NCI-H345 (cell line): ENCODE measurements at places on chromosomes 6 and 20.

- DNase-seq, result no peak
Observed at GRCh38 chr6:31979238-31979898, 2.5 kb upstream of the C4A start.

DNA sequence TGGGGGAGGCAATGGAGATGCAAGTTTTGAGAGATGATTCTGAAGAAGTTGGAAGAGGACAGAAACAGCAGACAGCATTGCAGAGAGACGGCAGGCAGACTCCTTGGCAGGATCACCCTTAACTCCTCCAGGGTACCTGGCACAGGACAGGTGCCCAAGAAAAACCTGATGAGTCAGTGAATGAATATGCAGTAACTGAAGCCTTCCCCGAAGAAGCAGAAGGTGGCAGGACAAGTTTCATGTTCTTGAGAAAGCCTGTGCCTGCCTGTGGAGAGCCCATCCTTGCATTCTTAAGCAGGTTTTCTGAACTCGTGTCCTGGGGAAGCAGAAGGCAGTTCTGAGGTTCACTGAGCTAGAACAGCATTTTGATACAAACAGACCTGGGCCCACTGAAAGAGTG, 79.6 kb upstream of the SASH1 start:
- DNase-seq, result no peak

DNA sequence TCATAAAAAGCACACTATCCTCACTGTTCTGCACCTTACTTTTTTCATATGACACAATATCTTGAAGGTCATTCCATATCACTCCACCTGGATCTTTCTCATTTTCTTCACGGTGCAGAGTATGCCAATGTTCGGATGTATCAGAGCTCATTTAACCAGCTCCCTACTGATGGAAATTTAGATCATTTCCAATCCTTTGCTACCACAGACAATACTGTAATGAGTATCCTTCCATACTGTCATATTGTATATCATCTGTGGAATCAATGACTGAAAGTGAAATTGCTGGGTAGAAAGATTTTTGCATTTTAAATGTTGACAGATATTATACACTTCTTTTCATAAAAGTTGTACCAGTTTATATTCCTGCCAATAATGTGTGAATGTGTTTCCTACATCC, 2.2 kb upstream of the RAB44 start:
- DNase-seq, result no peak

- no peak for DNase-seq
Observed at GRCh38 chr20:10805764-10806163, 132.0 kb upstream of the JAG1 start.

GRCh38 chr20:63082308-63082938, 75.7 kb upstream of the BHLHE23 start:
- DNase-seq, result no peak

DNA sequence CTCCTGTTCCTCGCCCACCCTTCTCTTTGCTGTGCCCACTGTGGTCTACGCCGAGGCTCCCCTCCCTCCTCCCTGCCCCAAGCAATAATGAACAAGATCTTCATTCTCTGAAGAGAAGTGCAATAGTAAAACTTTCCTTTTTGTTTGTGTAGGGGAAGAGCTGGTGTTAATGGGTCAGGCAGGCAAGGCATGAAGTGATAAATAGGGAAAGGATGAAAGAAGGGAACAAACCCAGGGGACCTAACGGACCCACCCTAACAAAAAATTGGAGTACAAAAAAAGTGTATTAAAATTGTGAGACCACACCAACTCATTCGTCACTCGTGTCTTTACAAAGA, 66.9 kb downstream of the ZBTB2 start:
- DNase-seq, result no peak

DNA sequence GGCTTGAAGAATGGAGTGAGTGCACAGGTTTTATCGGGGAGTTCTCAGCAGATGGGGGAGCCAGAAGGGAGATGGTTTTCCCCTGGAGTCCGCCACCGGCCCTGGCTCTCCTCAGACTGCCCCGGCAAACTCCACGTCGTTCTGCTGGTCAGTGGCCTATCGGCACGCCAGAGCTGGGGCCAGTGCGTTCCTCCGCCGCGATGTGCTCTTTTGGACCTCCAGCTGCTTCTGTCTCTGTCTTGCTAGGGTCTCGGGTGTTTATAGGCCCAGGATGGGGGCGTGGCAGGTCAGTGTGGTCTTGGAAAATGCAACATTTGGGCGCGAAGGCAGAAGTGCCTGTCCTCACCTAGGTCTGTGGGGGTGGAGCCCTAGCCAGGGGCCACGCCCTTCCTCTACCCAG, 53.0 kb upstream of the ADTRP start:
- DNase-seq, result no peak

- DNase-seq, result no peak
Observed at GRCh38 chr20:35527122-35527769, 2.2 kb downstream of the C20orf173 start.

DNA sequence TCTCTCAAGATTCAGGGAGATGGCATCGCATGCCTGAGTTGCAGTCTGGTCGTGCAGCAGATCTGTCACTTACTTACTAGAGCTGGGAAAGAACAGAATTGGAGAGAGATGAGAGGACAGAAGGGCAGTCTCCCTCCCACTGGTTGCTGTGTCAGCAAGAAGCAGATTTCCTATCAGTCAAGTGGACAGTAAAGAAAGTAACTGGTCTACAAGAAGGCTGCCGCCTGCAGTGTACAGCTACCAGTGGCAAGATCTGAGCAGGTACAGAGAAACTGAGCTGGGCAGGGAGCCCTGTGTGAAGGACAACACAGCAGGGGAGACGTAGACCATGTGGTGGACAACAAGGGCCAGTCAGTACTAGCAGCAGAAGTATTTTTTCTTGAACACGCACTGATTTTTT, 49.5 kb upstream of the PCSK2 start:
- DNase-seq, result no peak

GRCh38 chr6:76465410-76465809, 392.9 kb upstream of the IMPG1 start:
- no peak for DNase-seq

- no peak for DNase-seq
Observed at GRCh38 chr6:107355659-107356058, 103.7 kb downstream of the PDSS2 start.

GRCh38 chr6:43524483-43524961, 7.6 kb downstream of the POLR1C start:
- DNase-seq, result no peak

DNA sequence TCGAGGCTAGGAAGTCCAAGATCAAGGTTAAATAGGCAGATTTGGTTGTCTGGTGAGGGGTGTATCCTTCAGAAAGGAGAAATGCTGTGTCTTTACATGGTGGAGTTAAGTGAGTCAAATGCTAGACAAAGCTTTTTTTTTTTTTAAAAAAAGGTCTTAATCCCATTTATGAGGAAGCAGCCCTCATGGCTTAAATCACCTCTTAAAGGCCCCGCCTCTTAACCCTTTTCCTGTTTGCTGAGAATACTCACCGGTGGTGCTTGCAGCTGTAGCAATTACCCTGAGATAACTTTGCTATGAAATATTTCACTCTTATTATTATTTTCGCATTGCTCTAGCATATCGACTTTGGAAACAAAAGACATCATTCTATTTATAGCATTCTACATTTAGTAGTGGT, 30.8 kb downstream of the FBXO30 start:
- DNase-seq, result no peak

GRCh38 chr20:44018259-44018941, 103.7 kb downstream of the TOX2 start:
- peak; percentile 99 for DNase-seq

GRCh38 chr6:158411998-158412397, 99.7 kb downstream of the TULP4 start:
- no peak for DNase-seq

- DNase-seq, result no peak
Observed at GRCh38 chr6:10599046-10599445, 77.9 kb downstream of the GCNT2 start.

- no peak for DNase-seq
Observed at GRCh38 chr6:20540683-20541082, 6.4 kb downstream of the CDKAL1 start.

- DNase-seq, result peak; percentile 71
Observed at GRCh38 chr20:37907330-37907676, 4.4 kb downstream of the VSTM2L start.

- peak; percentile 72 for DNase-seq
Observed at GRCh38 chr20:34112600-34113101, 608 bp upstream of the EIF2S2 start.

- no peak for DNase-seq
Observed at GRCh38 chr20:25070821-25071473, 11.0 kb downstream of the VSX1 start.

DNA sequence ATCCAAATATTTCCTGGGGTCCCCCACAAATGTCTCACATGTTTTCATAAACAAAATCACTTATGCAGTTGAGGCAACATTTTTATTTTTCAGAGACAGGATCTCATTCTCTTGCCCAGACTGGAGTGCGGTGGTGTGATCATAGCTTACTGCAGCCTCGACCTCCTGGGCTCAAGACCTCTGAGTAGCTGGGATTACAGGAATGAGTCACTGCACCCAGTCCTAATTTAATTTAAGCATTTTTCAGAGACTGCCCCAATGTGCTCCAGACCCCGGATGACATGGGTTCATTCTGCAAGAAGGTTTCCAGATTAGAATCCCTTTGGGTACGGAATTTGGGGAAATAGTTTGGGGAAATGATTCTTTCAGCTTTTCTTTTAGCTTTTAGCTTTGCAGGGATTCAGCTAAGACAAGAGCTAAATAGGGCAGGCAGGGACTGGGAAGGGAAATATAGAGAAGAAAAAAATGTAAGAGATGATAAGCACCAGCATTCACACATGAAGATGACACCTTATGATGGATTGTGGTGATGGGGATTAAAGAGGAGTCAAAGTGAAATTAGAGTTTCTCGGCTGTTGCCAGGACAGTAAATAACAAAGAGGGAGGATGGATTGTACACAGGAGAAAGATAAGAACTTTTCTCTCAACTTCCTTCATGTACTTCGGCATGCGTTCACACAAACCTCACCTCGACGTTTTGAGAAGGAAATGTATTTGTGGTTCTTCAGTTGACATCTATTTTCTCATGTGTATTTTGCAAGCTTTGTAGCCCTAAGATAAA, 169.4 kb upstream of the TAB2 start:
- DNase-seq, result no peak

DNA sequence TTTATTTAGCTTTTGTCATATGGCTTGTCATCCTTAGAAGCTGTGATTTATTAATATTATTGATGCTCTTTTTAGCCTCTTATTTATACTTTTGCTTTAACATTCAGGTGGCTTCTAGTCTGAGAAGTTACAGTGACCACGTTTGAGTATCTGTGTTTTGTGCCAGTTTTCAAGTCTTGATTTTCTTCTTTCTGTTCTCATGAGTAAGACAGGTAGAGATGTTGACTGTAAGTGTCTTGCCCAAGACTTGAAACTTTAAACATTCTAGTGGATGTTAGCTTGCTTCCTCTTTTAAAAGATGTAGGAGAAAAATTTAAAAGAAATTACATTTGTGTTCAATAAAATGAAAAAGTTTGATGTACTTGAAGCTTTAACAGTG, 122.6 kb downstream of the LRRC1 start:
- no peak for DNase-seq

GRCh38 chr6:168025831-168026710, 28.6 kb downstream of the KIF25 start:
- no peak for DNase-seq

GRCh38 chr20:59144179-59144830, 19.3 kb upstream of the ZNF831 start:
- no peak for DNase-seq

- DNase-seq, result no peak
Observed at GRCh38 chr6:92701425-92702096, 717.8 kb downstream of the EPHA7 start.

DNA sequence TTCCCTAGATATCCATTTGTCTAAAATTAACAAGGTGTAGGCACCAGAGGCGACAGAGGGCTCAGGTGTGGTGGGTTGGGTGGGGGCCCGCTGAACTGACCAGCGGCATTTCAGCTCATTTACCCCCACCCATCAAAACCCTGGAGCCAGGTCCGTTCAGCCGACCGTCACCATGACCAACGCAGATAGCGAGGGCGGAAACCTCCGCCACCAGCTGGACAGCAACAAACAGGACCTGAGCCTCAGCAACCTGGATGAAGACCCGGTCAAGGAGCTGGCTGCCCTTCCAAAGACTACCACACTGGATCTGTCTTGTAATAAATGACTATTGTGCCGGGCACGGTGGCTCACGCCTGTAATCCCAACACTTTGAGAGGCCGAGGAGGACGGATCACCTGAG, 120.8 kb upstream of the LGSN start:
- no peak for DNase-seq
